ENCODE measurements at places on chromosomes 11 and 22.
A peak's percentile ranks its signal among the peaks of the same experiment; 100 is the strongest.

- no peak for DNase-seq
Measured at GRCh38 chr11:129922674-129923073, 27.3 kb upstream of the NFRKB start.

- DNase-seq = no peak
Measured at GRCh38 chr11:70251659-70252321, 18.7 kb upstream of the PPFIA1 start.

- DNase-seq = no peak
Measured at GRCh38 chr22:23279781-23280180, 99.5 kb downstream of the BCR start.

DNA sequence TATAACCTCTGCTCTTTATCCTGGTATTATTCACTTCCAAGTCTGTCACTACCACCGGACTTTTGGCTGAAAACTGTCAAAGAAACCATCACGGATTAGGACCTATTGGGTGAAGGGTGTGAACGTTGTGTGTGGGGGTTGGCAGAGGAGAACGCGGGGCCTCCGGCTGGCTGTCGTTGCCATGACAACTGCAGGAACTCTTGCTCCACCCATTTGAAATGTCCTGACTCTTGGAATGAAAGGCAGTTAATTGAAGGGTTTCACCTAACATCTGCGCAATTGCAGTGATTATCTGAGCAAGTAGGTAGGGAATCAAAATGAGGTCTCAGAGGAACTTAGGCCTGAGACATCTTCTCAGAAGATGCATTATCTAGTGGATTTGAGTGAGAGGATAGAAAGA, 60.9 kb upstream of the CLMP start:
- no peak for DNase-seq

DNA sequence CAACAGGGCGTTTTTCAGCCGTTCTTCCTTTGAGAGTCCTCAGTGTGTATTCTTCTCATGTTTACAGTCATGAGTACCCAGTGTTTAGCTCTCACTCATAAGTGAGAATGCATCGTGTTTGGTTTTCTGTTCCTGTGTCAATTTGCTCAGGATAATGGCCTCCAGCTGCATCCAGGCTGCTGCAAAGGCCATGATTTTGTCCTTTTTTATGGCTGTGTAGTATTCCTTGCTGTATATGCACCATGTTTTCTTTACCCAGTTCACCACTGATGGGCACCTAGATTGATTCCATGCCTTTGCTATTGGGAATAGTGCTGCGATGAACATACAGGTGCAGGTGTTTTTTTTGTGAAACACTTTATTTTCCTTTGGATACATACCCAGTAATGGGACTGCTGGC, 23.5 kb downstream of the B3GAT1 start:
- DNase-seq = no peak

DNA sequence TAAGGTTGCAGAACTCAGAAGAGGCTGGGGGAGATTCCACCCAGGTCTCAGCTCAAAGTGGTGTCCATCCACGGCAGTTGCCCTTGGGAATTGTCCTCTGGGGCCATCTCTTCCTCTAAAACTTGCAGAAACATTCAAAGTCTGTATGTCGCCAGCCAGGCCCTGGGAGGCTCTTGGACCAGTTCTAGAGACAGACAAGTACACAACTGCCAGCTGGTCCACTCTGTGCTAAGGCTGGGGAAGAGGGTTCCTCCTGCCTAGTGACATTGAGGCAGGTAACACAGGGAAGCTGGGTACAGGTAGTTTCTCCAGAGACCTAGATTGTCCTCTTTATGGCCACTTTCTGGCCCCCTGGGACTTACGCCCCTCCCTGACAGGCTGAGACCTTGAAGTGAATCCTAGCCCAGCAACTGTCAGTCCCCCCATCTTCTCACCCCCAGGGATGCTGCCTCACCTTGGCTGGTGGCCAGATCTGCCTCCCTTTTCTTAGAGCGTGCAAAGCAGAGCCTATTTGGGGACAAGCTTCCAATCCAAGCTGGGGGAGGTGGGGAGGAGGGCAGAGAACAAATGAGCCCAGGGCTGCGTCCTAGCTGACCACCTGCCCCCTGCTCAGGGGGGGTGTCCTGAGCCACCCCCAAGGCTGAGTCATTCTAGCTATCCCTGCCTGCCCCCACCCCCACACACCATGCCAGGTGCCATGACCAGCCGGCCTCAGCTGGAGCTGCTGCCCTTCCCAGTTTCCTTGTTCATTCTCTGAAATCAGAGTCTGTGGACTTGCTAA, 8.4 kb downstream of the FAM83F start:
- DNase-seq = no peak

DNA sequence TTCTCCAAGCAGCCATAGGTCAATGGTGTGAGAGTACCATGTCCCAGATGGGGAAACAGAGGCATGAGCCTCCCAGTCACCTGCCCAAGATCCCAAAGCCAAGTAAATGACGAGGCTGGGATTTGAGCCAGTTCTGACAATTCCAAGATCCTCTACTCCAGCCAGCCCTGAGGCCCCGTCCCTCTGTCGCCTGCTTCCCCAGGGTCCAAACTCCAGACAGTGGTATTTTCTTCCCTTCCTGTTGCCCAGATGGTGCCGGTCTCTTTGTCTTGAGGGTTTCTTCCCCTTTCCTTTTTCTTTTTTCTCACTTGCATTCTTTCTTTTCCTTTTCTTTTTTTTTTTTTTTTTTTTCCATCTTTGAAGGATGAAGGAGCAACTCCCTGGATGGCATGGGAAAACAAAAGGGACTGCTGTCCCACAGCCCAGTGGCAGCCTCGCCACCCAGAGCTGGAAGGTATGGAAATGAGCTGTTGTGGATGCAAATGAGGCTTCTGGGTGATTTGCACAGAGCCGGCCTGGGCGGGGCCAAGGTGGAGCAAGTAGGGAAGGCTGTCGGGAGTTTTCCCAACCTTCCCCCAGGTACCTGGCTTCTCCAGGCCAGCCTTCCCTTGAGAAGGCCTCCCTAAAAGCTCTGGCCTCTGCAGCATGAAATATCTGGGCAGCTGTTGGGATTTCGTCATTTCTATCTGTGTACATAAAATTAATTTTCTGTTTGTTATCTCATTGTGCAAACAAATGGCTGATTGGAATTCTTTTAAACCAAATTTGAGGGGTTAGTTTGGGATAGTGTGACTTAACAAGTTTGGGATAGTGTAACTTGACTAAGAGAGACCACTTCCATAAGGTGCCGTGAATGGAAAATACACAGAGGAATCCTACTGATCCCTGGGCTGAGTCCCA, 146.8 kb downstream of the MN1 start:
- DNase-seq = no peak

GRCh38 chr11:111843661-111844060, 27.7 kb downstream of the ALG9 start:
- no peak for DNase-seq

DNA sequence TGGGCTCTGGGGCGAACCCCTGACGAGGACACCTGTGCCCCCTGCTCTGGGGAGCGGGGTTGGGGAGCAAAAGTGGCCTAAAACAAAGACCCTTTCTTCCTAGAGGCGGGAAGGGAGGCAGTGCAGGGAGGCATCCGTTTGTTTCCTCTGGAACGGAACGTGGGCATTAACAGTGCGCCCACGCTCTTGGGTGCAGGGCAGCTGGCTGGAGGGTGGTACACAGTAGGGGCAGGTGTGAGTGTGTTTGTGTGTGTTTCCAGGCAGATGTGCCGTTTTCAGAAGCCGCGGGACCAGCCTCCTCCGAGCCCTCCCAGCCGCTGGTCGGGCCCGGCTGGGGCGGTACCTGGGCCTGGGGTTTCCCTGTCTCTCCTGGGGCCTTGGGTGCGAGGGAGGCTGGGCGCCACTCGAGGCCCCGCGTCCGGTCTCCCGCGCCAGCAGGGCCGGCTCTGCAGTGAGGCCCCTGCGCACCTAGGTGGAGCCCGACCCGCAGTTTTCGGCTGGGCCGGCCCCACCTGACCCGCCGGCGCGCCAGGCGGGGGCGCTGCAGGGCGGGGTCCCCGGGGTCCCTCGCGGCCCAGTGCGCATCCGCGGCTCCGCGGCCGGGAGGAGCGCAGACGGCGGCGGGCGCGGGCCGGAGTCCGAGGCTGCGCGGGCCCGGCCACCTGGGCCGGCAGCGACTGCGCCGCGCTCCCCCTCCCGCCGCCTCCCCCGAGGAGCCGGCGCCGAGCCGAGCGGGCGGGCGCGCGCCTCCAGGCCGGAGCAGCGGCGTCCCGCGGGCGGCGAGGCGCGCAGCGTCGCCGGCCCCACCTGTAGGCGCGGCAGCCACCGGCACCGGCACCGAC, 1252.7 kb downstream of the BRD1 start:
- DNase-seq = peak; percentile 35

DNA sequence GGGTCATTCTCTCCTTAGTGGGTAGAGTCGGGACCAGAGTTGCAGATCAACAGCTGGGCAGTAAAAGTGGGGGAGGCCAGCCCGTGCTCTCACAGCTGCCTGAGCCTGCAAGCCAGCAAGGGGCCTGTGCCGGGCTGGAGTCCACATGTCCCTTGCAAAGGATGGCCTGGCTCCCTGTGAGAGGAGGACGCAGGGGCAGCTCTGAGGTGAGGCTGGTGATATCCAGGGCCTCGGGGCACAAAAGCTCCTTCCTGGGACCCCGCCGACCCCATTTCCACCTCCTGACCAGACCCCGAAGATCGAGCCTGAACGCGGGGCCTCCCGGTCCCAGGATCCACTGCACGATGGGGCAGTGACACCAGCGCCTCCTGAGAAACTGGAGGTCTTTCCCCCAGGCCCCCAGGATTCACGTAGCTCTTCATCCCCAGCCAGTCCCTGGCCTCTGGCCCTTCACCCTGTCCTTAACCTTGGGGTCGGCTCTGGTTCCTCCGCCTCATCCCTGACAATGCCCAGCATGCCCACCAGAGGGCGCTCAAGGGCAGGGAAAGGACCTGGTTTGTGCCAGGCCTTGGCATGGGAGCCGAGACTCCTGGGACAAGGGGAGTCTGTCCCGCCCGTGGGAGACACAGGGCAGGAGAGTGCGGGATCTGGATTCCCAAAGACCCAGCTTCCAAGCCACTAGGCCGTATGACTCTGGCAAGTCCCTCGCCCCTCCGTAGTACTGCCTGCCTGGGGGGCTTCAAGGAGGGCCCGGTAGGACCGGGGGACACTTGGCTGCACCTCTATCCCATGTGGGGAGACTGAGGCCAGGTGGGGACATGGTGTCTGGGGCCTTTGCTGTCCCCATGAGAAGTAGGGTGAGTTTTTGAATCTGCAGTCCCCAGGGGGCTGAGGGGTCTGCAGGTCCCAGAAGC, 17.8 kb upstream of the WNT7B start:
- peak; percentile 75 for DNase-seq

DNA sequence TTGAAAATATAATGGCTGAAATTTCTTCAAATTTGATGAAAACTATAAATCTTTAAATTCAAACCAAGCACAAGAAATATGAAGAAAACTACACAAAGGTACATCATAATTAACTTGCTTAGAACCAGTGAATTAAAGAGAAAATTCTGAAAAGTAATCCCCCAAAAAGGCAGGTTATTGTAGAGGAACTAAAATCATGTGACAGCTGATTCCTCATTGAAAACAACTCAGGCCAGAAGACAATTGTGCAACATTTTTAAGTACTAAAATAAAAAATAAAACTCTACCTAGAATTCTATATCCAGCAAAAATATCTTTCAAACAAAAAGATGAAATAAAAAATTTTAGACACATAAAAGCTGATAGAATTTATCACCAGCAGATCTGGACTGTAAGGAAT, 90.3 kb downstream of the SOX6 start:
- no peak for DNase-seq

DNA sequence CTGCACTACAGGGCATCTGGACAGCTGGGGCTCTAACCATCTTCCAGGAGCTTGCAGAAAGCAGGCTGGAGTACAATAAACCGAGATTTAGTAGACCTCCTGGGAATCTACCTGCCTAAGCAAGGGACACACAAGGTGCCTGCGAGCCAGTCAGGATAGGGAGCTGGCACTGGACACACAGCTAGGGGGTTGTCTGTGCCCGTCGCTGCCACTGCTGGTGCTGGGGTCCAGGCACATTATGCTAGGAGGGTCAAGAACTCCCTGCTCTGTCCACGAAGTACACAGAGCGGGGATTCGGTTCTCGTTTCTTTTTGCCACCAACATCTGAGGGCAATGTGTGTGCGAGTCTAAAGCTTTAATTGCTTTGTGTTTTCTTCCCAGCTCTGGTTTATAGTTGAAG, 4.2 kb downstream of the RIC8A start:
- no peak for DNase-seq

DNA sequence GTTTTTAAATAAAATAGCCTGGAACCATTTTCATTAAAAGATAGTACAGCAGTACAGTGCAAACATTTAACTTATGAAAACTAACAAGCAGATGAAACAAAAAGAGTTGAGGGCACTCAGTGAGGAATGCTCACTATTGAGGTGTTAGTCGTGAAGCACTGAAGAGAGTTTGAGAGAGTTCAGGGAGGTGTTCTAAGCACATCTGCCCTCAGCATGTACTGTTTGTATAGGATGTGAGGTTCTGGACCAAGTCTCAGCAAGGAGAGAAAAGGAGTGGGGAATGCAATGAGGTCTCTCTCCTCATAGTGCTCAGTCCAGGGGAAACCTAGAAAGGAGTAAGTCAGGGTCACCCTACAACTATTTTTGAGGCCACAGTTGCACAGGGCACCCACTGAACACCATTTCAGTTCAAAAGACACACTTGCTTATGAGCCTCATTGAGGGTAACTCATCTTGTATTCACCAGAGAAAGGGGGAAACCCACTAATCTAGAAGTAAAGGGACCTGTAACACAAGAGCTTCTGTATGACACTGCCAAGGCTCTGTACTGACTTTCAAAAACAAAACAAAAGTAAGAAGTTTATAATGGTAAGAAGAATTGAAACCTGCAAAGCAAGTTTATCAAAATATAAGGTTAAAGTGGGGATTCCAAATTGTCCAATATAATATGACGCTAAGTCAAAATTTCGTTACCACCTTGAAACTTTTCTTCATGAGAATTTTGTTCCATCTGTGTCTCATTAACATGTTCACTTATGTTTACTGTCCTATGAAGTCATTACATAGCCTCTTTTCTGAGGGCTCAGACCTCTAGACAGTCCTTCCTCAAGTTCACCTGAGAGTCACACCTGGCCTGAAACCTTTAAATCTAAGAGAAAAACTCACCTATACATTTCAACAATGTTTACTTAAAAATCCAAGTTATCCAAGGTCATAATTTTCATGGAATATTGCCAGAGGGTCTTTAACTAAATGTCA, 275.3 kb downstream of the ETS1 start:
- DNase-seq = no peak
